Endothelial cell of umbilical vein (primary cell): ENCODE measurements at places on chromosomes 5 and 9. TPM values are rescaled to one million over a fixed set of nuclear protein-coding genes. Genes with fewer than 3 reads are reported as not detected.

DNA sequence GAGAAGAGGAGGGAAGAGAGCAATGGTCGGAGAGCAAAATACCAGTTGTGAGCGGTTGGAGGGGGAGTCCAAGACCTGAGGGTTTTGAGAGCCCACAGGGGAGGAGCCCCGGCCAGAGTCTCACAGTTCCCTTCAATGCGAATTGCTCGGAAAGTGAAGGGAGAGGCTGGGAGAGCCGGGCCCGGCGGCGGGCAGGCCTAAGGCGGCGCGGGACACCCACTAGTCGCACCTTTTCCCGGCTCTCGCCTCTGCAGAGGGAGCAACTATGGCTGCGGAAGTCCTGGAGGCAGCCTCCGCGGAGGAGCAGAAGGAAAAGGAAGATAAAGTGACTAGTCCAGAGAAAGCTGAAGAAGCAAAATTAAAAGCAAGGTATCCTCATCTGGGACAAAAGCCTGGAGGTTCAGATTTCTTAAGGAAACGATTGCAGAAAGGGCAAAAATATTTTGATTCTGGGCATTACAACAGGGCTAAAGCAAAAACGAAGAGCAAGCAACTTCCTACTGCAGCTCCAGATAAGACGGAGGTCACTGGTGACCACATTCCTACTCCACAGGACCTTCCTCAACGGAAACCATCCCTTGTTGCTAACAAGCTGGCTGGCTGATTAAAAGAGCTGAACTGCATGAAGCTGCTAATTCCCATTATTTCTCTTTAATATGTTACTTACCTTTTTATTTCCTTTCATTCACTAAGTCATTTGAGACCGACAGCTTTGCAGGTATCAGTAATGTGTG, 6.5 kb upstream of the BTNL3 start:
- no peaks in the 10 kb centered on the region for H3K36me3 ChIP-seq
- H3K4me3 ChIP-seq = no peak overlapping the region
- no peaks in the 10 kb centered on the region for H3K27me3 ChIP-seq
- no peak overlapping the region for H3K27ac ChIP-seq
- peak; percentile 20 for DNase-seq

DNA sequence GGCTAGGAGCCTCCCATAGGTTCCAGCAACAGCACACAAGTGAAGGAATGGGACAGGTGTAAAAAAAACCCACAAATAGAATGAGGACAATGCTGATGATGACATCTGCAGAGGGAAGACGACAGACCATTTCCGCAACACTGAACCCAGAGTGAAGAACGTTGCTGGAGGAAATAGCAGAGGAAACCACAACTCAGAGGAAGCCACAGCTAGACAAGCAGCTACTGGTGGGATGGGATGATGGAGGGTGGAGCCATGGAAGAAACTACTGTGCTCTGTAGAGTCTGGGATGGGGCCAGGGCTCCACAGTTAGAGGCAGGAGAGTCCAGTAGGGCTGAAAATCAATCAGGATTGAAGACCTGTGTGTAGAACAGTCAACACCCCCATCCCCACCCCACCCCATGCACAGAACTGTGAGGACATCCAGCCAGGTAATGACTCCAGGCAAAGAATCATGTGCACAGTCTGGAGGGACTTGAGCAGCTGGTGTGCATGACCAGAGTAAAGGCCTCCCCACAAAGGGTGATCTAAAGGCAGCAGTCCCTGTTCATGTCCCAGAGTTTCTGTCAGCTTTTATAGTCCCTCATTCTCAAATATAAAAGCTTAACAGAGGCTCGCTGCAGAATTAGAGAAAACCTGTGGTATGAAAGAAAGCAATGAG, 65.2 kb upstream of the SPIN1 start:
- no peaks in the 10 kb centered on the region for H3K36me3 ChIP-seq
- no peak for DNase-seq
- no peaks in the 10 kb centered on the region for H3K27me3 ChIP-seq
- H3K27ac ChIP-seq = no peak overlapping the region
- no peaks in the 10 kb centered on the region for H3K4me1 ChIP-seq

- DNase-seq = no peak
- peaks cover 32% of the 10 kb centered on the region for H3K4me1 ChIP-seq
- H3K36me3 ChIP-seq = peaks cover 2% of the 10 kb centered on the region
- H3K27me3 ChIP-seq = no peaks in the 10 kb centered on the region
- no peak overlapping the region for H3K4me3 ChIP-seq
Measured at GRCh38 chr9:77427256-77427927, 220.7 kb downstream of the GNA14 start.

The FAM200C gene
- total RNA-seq = 2.6 and 2.7 TPM in 2 replicates

The SPINK6 gene
- not detected in 2 replicates for total RNA-seq

The ANKRD31 gene
- total RNA-seq = not detected in 2 replicates

The GDNF gene
- total RNA-seq = not detected in 2 replicates

GRCh38 chr5:32299059-32299677, 13.6 kb downstream of the MTMR12 start:
- H3K4me3 ChIP-seq = no peak overlapping the region
- H3K27ac ChIP-seq = no peak overlapping the region
- DNase-seq = no peak
- H3K4me1 ChIP-seq = peaks cover 7% of the 10 kb centered on the region
- H3K36me3 ChIP-seq = peaks cover 7% of the 10 kb centered on the region

DNA sequence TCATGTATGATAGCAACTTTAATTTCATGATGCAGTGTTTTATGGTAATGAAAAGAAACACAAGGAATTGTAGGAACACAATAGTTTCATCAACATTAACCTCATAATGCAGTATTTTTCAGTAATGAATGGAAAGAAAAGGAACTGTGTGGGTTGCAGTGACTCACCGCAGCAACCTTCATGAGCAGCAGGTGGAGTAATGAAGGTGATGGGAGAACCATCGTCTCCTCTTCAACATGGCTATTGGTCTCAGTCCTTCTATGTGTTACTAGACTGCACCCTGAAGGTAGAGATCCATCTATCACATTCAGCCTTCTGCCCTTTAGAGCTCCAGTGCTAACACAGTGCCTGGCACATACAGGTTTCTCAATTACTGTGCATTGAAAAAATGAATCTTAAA, 58.0 kb downstream of the TMEM215 start:
- H3K4me1 ChIP-seq = no peaks in the 10 kb centered on the region
- no peaks in the 10 kb centered on the region for H3K36me3 ChIP-seq
- no peak overlapping the region for H3K27ac ChIP-seq

The SMIM33 gene
- total RNA-seq = not detected in 2 replicates

DNA sequence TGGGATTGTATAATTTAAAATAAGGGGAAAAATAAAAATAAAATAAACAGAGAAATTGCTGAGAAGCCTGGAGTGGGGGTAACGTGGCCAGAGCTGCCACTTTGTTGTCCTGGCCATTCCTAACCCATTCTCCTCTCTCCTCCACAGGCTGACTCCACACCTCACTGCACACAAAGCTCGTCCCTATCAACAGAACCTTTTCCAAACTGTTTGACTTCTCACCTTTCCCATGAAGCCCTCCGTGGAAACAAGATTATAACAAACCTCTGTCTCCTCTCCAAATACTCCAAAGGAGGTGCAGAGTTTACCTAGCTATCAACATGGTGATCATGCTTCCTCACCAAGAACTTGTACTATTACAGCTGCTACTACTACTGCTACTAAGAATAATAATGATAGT, 151.1 kb downstream of the GLIS3 start:
- no peaks in the 10 kb centered on the region for H3K4me1 ChIP-seq
- H3K4me3 ChIP-seq = no peak overlapping the region
- DNase-seq = no peak
- H3K36me3 ChIP-seq = no peaks in the 10 kb centered on the region
- H3K27ac ChIP-seq = no peak overlapping the region
- no peaks in the 10 kb centered on the region for H3K27me3 ChIP-seq

The PCDHA1 gene
- not detected in 2 replicates for total RNA-seq

DNA sequence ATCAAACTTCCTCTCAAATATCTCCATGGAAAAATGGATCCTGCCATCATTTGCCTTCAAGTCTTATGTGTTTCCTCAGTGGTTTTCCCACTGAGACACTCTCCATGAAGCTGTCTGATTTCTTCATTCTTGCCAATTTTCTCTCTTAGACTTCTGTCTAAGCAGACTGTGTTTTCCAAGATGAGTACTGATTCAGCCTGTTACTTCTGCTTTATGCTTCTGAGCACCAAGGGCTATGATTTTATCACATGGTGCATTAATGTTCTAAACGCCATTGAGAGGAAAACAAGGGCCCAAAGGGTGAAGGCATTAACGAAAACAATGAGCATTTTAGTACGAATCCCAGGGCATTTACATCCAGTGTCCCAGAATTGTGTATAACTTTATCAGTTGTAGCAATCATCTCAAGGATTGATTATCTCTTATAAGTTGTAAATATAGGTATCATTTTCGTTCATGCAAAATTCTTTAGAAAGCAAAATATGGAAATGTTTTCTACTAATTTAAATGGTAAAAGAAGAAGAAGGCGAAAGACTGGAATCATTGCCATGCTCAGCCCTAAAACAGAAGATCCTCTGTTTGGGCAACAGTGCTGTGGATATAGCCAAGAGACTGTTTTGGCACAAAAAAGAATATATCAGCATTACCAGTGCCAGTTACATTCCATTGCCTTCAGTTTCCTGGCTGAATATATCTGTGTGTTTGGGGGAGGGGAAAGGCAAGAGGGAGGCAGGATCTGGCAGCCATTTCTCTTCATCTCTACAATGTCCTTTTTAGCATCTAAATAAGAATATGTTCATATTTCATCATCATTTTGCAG, 537.6 kb downstream of the ANXA1 start:
- H3K27me3 ChIP-seq = no peaks in the 10 kb centered on the region
- H3K27ac ChIP-seq = no peak overlapping the region
- DNase-seq = no peak
- no peaks in the 10 kb centered on the region for H3K36me3 ChIP-seq

GRCh38 chr9:131361202-131361833, 32.6 kb upstream of the PRRC2B start:
- no peaks in the 10 kb centered on the region for H3K36me3 ChIP-seq
- no peaks in the 10 kb centered on the region for H3K27me3 ChIP-seq
- no peaks in the 10 kb centered on the region for H3K4me1 ChIP-seq

DNA sequence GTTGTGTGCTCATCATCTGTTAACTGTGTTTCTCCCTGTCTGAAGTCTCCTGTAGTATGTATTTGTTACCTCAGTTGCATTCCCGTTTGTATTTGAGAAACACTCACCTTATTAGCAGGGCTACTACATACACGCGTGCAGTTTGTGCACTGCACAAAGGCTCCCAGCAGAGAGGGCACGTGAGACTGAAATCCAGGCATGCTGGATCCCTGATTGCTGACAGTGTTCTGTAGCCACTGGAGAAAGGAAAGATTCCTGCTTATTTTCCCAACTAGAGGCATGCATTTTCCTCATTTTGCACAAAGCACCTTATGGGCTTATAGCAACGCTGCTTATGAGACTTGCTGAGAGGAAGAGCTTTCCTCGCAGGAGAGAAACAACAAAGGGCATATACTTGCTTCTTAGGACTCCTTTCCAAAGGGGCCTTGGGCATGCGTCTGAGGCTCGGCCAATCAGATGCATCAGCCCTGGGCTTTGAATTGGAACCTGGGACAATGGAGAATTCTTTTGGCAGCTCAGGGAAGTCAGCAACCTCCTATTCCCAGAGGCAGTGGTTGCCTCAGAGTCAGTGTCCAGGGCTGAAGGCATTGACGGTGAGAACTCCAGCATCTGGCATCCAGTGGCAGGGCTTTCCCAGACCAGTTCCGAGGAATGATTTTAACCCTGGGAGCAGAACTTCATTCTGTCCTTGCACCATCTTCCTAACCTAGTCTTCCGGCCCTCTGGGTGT, 9.9 kb upstream of the MEGF10 start:
- H3K4me3 ChIP-seq = no peak overlapping the region
- H3K36me3 ChIP-seq = no peaks in the 10 kb centered on the region
- H3K27ac ChIP-seq = no peak overlapping the region

GRCh38 chr5:60611099-60611740, 88.7 kb downstream of the DEPDC1B start:
- no peak overlapping the region for H3K27ac ChIP-seq
- no peak for DNase-seq
- H3K4me3 ChIP-seq = no peak overlapping the region
- no peaks in the 10 kb centered on the region for H3K27me3 ChIP-seq

- DNase-seq = no peak
- peaks cover 4% of the 10 kb centered on the region for H3K27me3 ChIP-seq
- no peak overlapping the region for H3K27ac ChIP-seq
- H3K36me3 ChIP-seq = no peaks in the 10 kb centered on the region
- peaks cover 7% of the 10 kb centered on the region for H3K4me1 ChIP-seq
Measured at GRCh38 chr5:58925627-58926540, 343.0 kb downstream of the RAB3C start.

DNA sequence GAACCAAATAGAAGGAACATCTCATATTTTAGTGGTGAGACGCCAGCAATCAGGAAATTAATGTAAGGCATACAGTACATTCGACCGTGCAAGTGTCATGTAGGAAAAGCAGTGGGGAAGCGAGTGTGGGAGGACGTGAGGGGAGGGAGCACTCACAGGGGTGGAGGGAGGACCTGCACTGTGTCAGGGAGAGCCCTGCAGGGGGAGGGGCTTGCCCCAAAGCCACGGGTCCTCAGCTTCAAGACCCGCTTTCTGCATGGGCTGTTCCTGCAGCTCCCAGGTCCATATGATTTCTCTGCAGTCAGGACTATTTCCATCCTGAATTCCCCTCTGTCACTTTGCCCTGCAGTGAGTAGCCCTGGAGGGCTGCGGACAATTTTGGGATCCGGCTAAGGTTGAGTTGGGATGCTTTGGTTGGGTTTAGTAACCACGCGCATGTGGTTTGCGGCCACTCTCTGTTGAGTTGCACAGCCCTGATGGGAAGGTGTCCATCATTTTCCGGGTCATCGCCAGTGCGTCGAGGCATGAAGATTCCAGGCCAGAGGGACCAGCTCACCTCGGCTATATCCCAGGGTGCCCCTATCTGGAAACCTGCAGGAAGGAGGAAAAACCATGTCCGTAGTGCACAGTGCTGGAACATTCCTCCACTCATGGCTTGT, 61.9 kb downstream of the IRX1 start:
- no peak for DNase-seq
- no peak overlapping the region for H3K4me3 ChIP-seq
- no peaks in the 10 kb centered on the region for H3K36me3 ChIP-seq
- no peak overlapping the region for H3K27ac ChIP-seq

DNA sequence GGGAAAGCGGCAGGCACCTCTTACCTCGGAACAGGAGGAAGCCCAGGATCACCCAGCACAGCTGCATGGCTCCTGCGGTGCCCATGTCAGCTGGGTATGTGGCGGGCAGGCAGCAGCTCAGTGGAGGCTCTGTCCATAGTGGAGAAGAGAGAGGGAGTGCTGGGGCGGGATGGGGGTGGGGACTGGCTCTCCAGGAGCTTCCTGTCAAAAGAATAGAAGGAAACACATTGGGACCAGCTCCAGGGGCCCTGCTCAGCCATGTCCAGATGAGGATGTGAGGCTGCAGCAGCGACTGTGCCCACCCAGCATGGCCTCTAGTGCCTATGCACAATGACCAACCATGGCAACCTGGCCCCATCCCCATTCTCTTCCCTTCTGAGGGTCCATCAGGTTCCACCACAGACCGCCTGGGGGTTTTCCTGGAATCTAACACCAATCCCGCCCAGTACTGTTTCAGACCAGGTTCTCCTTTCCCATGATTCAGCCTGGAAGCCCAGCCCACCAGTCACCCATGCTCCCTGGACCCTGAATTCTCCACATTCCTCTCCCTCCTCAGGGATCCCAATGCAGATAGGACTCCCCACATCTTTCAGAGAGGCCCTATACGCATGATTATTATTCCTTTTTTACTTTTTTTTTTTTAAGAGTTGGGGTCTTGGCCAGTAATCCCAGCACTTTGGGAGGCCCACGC, at the start of gene ECSCR:
Gene ECSCR, minus strand, starts transcription at position 158 of the 691 bp plus-strand sequence. Its CDS starts 73 bp downstream, at position 85.
- peak within 1 kb of the TSS; percentile 99 for H3K27ac ChIP-seq
- H3K27me3 ChIP-seq = no peaks in the 10 kb centered on the region
- peak; percentile 92 for DNase-seq
- H3K4me1 ChIP-seq = peaks cover 41% of the 10 kb centered on the region
- H3K4me3 ChIP-seq = peak within 1 kb of the TSS; percentile 40

The GDA gene
- not detected in 2 replicates for total RNA-seq
